ENCODE measurements at places on chromosomes 6 and 20. TPM values are rescaled to one million over a fixed set of nuclear protein-coding genes. Genes with fewer than 3 reads are reported as not detected.
A peak's percentile ranks its signal among the peaks of the same experiment; 100 is the strongest.

HEY2 gene
- total RNA-seq, result not detected

ABCC10 gene
- total RNA-seq, result 6.9 TPM

SMIM29 gene
- 61.4 TPM for total RNA-seq

MAFB gene
- total RNA-seq, result 0.25 TPM

PACRG gene
- total RNA-seq, result not detected

- peak; percentile 56 for DNase-seq
These were observed 86.2 kb upstream of the BEND6 start for GRCh38 chr6:56868687-56869086.

DNA sequence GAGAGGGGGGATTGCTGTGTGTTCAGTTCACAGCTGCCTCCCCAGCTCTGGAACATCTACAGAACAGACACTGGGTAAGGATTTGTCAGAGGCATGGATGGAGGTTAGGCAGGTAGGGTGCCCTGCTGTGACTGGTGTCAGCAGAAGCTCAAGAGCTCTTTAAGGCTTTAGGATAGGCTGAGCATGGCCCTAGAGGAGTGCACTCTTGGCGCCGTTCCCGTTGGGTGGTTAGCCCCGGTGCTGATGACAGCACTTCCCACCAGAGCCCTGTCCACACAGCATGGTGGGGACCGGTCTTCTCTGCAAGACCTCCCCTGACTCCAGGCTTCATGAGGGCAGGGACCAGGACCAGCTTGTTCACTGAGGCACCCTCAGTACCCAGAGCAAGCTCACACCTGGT, 262.0 kb downstream of the BMP7 start:
- no peak for DNase-seq

DNA sequence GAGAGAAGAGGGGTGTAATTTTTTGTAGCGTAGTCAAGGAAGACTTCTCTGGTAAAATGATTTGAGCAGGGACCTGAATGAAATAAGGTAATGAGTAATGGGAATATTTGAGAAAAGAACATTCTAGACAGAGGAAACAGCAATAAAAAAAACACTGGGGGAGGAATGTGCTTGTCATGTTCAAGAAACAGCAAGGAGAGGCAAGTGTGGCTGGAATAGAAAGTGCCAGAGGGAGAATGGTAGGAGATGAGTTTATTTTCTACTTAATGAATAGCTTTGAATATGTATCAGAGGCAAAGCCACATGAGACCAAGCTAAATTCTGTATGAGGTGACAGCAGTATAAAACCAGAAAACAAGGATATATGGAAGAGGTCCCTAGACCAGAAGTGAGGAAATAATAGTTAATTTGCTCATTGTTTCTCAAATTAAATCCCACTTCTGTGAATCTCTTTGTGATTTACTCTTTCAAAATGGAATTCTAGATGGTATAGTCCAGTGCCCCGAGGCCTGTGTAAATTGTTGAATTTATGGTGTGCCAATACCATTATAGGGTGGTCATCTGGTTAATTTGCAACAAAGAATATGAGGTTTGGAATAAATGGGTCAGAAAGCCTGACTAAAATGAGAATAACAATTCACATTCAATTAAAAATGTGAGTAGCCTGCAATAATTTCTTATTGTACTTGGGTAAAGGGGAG, 170.2 kb downstream of the CDKAL1 start:
- no peak for DNase-seq

DNA sequence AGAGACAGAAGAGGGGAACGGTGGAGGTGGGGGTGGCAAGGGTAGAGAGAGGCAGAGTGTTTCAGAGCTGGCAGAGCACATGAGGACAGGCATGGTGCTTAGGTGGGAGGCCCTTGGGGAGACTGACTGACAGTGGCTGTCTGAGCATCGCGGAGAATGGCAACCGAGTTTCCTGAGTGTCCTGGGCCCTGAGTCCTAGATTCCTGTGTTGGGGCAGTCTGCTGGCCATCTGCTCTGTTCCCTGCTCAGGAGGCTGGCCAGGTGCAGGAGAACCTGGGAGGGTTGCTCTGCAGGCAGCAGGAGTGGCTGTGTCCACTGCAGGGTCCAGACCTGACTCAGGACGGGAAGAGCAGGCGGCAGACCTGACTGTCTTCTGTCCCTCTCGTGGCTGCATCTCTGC, 248.9 kb downstream of the LRFN2 start:
- DNase-seq, result no peak

- DNase-seq, result peak; percentile 10
These were observed 332.9 kb downstream of the RNF144B start for GRCh38 chr6:18720075-18720474.

DNA sequence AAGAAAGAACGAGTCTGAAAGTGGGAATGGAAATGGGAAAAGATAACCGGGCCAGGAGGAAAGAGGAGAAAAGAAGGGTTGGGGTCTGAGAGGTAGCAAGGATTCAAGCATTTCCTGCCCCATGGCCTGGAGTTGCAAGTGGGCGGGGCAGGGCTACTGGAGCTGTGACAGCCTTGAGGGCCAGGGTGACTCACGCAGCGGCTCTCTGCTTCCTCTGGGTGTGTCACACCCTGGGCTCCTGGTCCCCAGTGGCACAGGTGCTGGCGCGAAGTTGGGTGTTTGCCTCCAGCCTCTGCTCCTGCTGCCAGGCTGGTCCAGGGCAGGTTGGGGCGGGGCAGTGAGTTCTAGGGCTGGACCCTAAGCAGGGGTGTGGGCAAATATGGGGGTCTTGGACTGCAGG, 3.3 kb upstream of the ULBP3 start:
- peak; percentile 74 for DNase-seq

DNA sequence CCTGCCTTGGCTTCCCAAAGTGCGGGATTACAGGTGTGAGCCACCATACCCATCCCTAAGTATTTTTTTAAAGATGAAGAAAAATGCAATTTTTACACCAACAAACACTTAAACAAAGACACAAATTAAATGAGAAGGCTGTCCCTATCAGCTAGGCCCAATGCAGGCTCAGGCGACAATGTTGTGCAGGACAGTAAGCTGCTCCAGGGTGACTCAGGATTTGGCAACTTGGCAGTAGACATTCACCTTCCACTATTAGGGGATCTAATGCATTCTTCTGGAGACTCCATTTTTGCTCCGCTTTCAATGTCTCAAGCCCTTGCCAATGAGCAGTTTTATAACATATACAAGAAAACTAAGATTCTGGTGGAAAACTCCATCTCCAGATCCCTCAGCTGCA, 19.7 kb downstream of the NDRG3 start:
- no peak for DNase-seq
